ENCODE measurements at places on chromosomes 2 and 18.

DNA sequence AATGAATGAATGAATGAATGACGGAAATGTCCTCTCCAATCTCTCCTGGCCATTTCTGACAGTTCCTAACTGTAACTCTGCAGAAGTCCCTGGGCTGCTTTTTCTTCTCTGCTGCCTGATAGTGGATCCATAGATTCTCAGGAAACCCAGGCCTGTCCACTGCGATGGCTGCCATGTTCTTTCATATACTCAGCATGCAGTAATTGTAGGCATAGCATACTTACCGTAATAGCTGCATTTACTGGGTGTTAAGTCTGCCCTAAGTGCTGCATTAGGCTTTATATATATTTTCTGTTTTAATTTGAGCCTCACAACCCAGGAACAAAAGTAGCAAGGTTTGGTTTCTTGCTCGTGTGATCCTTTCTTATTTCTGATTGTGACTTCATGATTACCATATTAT lies 122.9 kb downstream of the DCC start:
- no peak for DNase-seq

- no peak for DNase-seq
These were observed 53.3 kb downstream of the LONRF2 start for GRCh38 chr2:100268986-100269385.

DNA sequence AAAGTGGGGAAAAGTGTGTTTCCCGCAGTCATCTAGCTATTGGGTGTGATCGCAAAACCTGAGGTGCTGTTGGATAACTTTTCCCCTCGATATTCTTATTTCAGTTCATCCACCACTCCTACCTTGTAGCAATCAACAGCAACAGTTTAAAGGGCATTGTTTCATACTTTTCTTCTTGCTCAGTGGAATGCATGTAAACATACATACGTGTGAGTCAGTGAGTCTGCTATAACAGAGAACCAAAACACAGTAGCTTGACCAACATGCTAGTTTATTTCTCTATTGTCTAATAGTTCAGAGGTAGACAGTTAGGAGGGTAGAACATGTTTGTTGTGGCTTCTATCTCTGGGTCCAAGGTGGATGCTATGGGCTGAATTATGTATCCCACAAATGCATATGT lies 77.6 kb upstream of the FOXI3 start:
- DNase-seq, result no peak

DNA sequence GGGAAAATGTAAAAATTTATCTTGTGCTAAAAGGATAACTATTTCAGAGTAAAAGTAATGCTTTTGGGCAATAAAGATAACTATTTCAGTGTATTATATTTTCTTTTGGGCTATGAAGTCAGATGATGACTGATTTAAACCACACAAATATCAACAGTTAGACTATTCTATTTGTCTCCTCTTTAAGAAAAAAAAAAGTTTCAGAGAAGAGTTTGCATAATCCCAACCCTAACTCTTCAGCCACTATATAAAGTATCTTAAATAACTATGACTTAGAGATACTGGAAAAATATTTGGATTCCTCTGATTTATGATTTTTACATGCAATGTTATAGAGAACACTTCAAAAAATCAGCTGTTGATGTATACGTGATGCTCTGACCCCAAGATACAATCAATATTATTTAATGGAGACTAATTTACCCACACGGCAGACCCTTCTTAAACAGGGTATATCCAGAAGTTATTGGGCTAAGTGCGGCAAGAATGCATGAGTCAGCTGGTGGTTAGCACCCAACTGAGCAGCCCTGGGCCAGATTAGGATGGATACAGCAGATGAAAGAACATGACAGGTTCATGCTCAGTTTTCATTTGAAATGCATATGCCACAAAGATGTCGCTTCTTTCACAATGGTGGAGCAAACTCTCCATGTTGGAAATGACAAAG lies 279.0 kb downstream of the AFF3 start:
- no peak for DNase-seq

GRCh38 chr18:70688286-70688685 lies 399.4 kb downstream of the SOCS6 start:
- no peak for DNase-seq

DNA sequence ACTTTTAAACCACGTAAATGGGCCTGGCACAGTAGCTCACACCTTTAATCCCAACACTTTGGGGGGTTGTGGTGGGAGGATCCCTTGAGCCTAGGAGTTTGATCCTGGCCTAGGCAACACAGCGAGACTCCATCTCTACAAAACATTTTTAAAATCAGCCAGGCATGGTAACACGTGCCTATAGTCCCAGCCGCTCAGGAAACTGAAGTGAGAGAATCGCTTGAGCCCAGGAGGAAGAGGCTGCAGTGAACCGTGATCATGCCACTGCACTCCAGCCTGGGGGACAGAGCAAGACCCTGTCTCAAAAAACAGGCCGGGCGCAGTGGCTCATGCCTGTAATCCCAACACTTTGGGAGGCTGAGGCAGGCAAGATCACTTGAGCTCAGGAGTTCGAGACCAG lies 12.2 kb downstream of the ROCK1 start:
- no peak for DNase-seq
